Temporal lobe (tissue), 4 donors: ENCODE measurements at places on chromosomes 2 and 18. TPM values are rescaled to one million over a fixed set of nuclear protein-coding genes. Genes with fewer than 3 reads are reported as not detected.

Gene RPL37A
- 1,375 TPM for total RNA-seq

Gene KIF1A
- 181 TPM for total RNA-seq

Gene IL1RN
- not detected for total RNA-seq

Gene SEH1L
- 35.9 TPM for total RNA-seq

Gene ESPNL
- total RNA-seq: under 0.01 TPM

Gene SERPINB4
- total RNA-seq: not detected

Gene ME2
- 80.6 TPM for total RNA-seq

Gene NEB
- 1.7 TPM for total RNA-seq

Gene POTEJ
- not detected for total RNA-seq

Gene CCL20
- total RNA-seq: not detected

Gene FOXI3
- total RNA-seq: 0.25 TPM

Gene HOXD8
- 0.25 TPM for total RNA-seq

Gene LINC00305
- not detected for total RNA-seq

Gene ERFE
- 0.74 TPM for total RNA-seq

Gene TMEFF2
- total RNA-seq: 37.6 TPM

Gene TLX2
- total RNA-seq: not detected

Gene DOK6
- total RNA-seq: 61.5 TPM

Gene ARHGEF4
- 45.7 TPM for total RNA-seq

Gene MYO3B
- total RNA-seq: 0.25 TPM

Gene KLF11
- total RNA-seq: 13.3 TPM

Gene RNF144A
- 36.9 TPM for total RNA-seq

Gene GAREM1
- total RNA-seq: 38.1 TPM

Gene CD226
- 0.74 TPM for total RNA-seq

Gene TEKT4
- total RNA-seq: not detected

Gene MC2R
- total RNA-seq: not detected

Gene IL36G
- total RNA-seq: not detected

Gene TOGARAM2
- under 0.01 TPM for total RNA-seq

Gene ABCG5
- not detected for total RNA-seq

Gene DPYSL5
- total RNA-seq: 151 TPM

Gene UGT1A3
- not detected for total RNA-seq
